T-cell (primary cell): ENCODE measurements at places on chromosomes 7 and 10. TPM values are rescaled to one million over a fixed set of nuclear protein-coding genes. Genes with fewer than 3 reads are reported as not detected.
A peak's percentile ranks its signal among the peaks of the same experiment; 100 is the strongest.

GRCh38 chr10:97215619-97216260 is 30.0 kb upstream of the SLIT1 start:
- H3K27me3 ChIP-seq: no peaks in the 10 kb centered on the region
- no peak overlapping the region for H3K27ac ChIP-seq
- H3K36me3 ChIP-seq: no peaks in the 10 kb centered on the region
- no peaks in the 10 kb centered on the region for H3K4me1 ChIP-seq
- no peak for DNase-seq
- no peak overlapping the region for H3K4me3 ChIP-seq

- H3K4me1 ChIP-seq: no peaks in the 10 kb centered on the region
- H3K4me3 ChIP-seq: no peak overlapping the region
- H3K27ac ChIP-seq: no peak overlapping the region
- H3K27me3 ChIP-seq: no peaks in the 10 kb centered on the region
Observed at GRCh38 chr7:88243345-88243909, 23.6 kb upstream of the SRI start.

Gene NPFFR1
- not detected for total RNA-seq

- H3K36me3 ChIP-seq: no peaks in the 10 kb centered on the region
- no peak overlapping the region for H3K4me3 ChIP-seq
- DNase-seq: peak; percentile 75
- no peak overlapping the region for H3K27ac ChIP-seq
Observed at GRCh38 chr7:5704534-5704922, 76.9 kb downstream of the RNF216 start.

GRCh38 chr10:80485946-80486764 is 32.0 kb downstream of the TSPAN14 start:
- no peak for DNase-seq
- peak overlapping the region; percentile 3 for H3K4me3 ChIP-seq
- H3K36me3 ChIP-seq: peaks cover 3% of the 10 kb centered on the region
- H3K27me3 ChIP-seq: no peaks in the 10 kb centered on the region
- peaks cover 94% of the 10 kb centered on the region for H3K4me1 ChIP-seq

Gene INHBA
- total RNA-seq: not detected

DNA sequence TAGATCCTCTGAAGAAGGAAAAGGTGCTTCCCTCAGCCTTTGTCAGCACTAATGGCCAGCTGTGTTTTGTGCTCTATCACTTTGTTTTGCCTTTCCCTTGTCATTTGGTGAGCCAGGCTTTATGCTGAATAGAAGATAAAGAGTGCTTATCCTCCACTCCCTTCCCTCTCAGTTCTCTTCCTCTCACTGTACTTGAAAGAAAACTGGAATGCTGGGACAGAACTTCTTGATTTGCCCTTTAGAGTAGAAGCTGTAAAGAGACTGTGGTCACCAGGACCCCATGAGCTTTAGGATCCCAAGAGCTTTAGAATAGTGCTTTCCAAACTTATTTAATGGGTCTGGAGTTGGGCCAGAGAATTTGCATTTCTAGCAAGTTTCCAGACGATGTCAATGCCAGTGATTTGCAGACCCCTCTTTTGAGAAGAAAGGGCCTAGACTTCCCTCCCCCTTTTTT is 81.4 kb downstream of the LRRC4 start:
- H3K36me3 ChIP-seq: no peaks in the 10 kb centered on the region
- no peak overlapping the region for H3K27ac ChIP-seq
- DNase-seq: no peak

GRCh38 chr7:11410656-11411644 is 421.0 kb downstream of the THSD7A start:
- H3K4me3 ChIP-seq: no peak overlapping the region
- H3K27me3 ChIP-seq: no peaks in the 10 kb centered on the region
- H3K36me3 ChIP-seq: no peaks in the 10 kb centered on the region
- no peaks in the 10 kb centered on the region for H3K4me1 ChIP-seq
- no peak overlapping the region for H3K27ac ChIP-seq

- no peak overlapping the region for H3K27ac ChIP-seq
- H3K4me3 ChIP-seq: no peak overlapping the region
- no peaks in the 10 kb centered on the region for H3K27me3 ChIP-seq
- no peaks in the 10 kb centered on the region for H3K36me3 ChIP-seq
Observed at GRCh38 chr7:142860968-142861367, 6.1 kb downstream of the EPHB6 start.

DNA sequence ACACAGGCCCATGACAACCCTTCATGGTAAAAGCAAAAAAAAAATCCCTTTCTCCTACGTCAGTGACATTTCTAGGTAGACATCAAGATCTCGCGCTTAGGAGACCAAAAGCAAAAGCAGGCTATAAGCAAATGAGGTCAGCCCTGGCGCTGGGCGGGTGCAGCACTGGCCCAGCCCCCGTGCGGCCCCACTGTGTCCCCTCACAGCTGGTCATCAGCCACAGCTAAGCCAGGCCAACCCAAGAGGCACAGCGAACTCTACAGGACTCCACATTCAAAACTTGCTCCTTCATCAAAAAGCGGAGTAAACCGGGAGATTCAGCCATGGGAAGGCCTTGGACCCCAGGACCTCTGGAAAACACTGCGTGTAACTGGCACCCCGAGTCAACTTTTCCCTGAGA is 113.7 kb downstream of the PTPRN2 start:
- H3K36me3 ChIP-seq: no peaks in the 10 kb centered on the region
- H3K27ac ChIP-seq: no peak overlapping the region
- no peak for DNase-seq

DNA sequence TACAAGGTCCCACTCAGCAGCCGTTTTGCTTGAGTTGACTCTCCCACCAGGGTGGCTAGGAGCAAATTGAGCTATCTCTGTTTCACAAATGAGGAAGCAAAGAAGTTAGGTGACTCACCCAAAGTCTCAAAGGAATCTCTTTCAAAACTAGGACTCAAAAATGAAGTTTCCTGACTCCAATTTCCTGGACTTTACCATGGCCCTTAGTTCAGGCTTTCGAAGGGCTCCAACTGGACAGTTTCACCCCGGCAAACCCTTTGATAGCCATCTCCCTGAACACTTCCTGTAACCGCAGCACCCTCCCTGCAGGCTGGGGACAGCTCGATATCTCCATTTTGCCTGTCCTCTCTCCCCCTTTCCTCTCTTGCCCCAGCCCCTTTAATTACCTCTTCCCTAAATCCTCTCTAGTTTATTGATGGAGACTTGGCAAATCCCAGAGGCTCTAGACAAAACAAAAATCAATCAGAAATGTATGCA is 4.7 kb upstream of the AFAP1L2 start:
- no peaks in the 10 kb centered on the region for H3K36me3 ChIP-seq
- DNase-seq: no peak
- H3K27me3 ChIP-seq: peaks cover 3% of the 10 kb centered on the region
- no peak overlapping the region for H3K27ac ChIP-seq

Gene BTBD16
- not detected for total RNA-seq

Gene TMEM196
- not detected for total RNA-seq

GRCh38 chr7:151866761-151867655 is 9.9 kb downstream of the PRKAG2 start:
- no peaks in the 10 kb centered on the region for H3K4me1 ChIP-seq
- H3K27me3 ChIP-seq: no peaks in the 10 kb centered on the region
- H3K27ac ChIP-seq: no peak overlapping the region

DNA sequence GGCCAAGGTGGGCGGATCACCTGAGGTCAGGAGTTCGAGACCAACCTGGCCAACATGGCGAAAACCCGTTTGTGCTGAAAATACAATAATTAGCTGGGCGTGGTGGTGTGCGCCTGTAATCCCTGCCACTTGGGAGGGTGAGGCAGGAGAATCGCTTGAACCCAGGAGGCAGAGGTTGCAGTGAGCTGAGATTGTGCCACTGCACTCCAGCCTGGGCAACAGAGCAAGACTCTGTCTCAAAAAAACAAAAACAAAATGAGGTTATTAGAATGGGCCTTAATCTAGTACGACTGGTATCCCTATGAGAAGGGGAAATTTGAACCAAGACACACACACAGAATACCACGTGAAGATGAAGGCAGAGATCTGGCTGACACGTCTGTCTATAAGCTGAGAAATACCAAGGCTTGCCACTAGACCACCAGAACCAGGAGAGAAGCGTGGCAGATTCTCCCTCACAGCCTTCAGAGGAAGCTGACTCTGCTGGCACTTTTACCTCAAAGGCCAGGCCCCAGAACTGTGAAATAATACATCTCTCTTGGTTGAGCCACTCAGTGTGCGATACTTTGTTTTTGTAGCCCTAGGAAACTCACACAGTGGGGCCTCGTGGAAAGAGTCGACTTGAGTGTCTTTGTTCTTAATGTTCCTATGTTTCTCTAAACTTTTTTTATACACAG is 59.6 kb downstream of the TMEM209 start:
- H3K36me3 ChIP-seq: no peaks in the 10 kb centered on the region
- H3K27me3 ChIP-seq: peaks cover 15% of the 10 kb centered on the region
- no peak overlapping the region for H3K27ac ChIP-seq
- peaks cover 17% of the 10 kb centered on the region for H3K4me1 ChIP-seq
- no peak overlapping the region for H3K4me3 ChIP-seq

GRCh38 chr10:130631142-130632096 is 495.2 kb downstream of the GLRX3 start:
- DNase-seq: no peak
- no peak overlapping the region for H3K27ac ChIP-seq
- H3K4me1 ChIP-seq: no peaks in the 10 kb centered on the region
- H3K36me3 ChIP-seq: no peaks in the 10 kb centered on the region

DNA sequence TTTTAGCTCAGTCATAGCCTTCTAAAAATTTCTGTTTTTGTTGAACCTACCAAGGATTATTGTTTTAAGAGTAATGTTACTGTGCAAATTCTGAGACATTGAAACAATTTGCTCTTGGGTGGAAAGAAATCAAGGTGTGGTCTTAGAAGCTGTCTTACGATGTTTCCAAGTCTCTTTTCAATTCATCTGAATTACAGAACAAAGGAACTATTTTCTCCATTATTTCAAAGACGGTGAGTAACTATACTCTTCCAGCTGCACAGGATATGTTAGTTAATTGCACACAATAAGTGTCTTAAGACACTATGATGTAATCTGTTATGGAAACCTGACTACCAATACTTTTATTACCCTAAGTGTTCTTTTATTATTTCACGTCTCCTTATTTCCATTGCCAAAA is 106.8 kb upstream of the POM121L12 start:
- DNase-seq: no peak
- H3K4me1 ChIP-seq: no peaks in the 10 kb centered on the region
- no peaks in the 10 kb centered on the region for H3K27me3 ChIP-seq
- no peak overlapping the region for H3K27ac ChIP-seq

Gene OR2A12
- not detected for total RNA-seq
